Astrocyte of the hippocampus (primary cell): ENCODE measurements at places on chromosomes 3 and 15.

DNA sequence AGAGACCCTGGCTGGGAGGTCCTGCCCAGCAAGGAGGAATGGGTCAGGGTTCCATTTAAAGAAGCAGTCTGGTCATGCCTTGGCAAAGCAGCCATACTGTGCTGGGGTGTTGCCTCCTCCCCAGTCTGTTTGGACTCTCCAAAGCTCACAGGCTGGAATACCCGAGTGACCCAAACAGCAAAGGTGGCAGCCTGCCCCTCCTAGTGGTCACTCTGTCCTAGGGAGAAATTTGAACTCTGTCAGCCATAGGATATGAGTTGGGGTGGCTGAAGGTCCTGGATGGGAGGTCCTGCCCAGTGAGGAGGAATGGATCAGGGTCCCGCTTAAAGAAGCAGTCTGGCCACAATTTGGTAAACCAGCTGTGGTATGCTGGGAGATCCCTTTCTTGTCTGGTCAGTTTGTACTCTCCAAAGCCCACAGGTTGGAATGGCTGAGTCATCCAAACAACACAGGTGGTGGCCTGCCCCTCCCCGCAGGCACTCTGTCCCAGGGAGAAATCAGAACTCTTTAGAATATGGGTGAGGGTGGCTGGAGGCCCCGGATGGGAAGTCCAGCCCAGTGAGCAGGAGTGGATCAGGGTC, 45.0 kb downstream of the CCR1 start:
- no peak for DNase-seq

GRCh38 chr15:53910852-53911251, 67.4 kb upstream of the UNC13C start:
- no peak for DNase-seq

DNA sequence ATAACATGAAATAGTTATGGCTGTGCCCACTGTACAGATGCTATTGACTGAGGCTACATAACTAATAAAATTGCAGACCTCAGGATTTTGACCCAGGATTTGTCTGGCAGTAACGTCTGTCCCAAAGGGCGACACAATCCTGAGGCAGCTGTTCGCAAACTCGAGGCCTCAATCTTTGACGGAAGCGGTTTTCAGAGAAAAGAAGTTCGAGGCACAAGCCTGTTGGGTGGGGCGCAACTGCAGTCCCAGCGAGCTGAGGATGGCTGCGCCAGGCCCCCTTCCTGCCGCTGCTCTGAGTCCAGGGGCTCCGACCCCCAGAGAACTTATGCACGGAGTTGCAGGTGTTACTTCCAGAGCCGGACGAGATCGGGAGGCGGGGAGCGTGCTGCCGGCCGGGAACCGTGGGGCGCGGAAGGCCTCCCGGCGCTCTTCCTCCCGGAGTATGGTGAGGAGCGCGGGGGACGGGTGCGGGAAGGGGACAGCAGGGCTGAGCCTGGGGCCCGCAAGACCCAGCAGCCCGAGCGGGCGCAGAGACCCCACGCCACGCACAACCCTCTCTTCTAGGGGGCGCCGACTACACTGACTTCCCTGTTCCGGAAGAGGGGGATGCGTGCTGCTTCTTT, at the start of gene PARP15:
Gene PARP15, plus strand, starts transcription at position 242 of the 623 bp plus-strand sequence. Its CDS starts 18 bp downstream, at position 260.
- peak; percentile 26 for DNase-seq

DNA sequence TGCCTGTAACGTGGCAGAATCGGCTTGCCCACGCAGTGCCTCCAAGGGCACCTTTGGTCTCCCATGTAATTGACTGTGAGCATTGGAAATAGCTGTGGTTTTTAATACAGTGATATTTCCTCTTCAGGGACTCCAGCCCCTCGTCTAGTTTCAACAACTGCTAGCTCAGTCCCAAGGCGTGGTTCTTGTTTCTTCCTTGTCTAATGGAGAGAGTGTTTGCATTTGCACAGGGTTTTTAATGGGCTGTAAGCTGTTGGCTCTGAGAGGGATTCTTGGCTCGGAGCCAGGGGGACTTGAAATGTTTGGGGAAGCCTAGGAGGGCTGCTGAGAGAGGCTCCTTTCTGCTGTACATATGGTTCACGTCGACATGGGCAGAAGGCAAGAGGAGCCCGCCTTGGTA, 86.2 kb downstream of the THSD4 start:
- peak; percentile 27 for DNase-seq

- DNase-seq = no peak
Observed at GRCh38 chr3:123411340-123412040, 37.4 kb downstream of the ADCY5 start.

DNA sequence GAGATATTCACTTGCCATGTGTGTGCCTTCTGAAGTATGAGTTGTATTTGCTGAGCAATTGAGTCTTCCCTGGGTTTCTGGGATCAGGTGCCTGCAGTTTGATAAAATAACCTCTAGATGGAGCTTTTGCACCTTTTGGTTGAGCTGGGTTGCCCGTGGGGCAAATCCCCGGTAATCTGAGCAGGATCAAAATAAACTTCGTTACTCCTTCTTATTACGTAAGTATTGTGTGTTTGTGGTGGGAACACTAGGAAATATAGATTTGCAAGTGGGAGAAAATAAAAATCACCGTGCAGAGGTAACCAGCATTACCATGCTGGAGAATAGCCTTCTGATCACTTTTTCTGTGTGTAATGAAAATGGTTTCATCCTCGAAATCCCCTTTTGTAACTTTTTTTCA, 277.4 kb upstream of the NR2E3 start:
- peak; percentile 36 for DNase-seq

- peak; percentile 52 for DNase-seq
Observed at GRCh38 chr15:28989239-28989830, 103.6 kb downstream of the APBA2 start.

GRCh38 chr3:13495921-13496723, 16.0 kb downstream of the HDAC11 start:
- peak; percentile 91 for DNase-seq

GRCh38 chr3:162670181-162670580, 1173.6 kb downstream of the OTOL1 start:
- DNase-seq = no peak

- DNase-seq = no peak
Observed at GRCh38 chr15:101038327-101039003, 119.3 kb downstream of the LRRK1 start.

DNA sequence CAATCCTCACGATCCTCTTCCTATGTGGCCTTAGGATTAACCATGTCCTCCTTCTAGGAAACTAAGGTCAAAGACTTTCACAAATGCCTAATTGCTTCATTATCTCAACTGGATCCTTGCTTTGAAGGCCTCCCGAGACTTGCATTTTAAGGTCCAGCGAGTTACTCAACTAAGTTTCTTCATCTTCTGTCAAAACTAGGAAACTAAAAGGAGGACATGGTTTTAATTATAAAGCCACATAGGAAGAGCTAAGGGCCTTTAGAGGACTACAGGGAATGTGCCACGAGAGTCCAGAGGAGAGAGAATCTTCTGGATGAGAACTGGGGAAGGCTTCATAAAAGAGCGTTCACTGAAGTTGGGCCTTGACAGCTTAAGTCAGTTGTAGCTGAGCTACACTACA, 87.8 kb upstream of the LPP start:
- DNase-seq = no peak

DNA sequence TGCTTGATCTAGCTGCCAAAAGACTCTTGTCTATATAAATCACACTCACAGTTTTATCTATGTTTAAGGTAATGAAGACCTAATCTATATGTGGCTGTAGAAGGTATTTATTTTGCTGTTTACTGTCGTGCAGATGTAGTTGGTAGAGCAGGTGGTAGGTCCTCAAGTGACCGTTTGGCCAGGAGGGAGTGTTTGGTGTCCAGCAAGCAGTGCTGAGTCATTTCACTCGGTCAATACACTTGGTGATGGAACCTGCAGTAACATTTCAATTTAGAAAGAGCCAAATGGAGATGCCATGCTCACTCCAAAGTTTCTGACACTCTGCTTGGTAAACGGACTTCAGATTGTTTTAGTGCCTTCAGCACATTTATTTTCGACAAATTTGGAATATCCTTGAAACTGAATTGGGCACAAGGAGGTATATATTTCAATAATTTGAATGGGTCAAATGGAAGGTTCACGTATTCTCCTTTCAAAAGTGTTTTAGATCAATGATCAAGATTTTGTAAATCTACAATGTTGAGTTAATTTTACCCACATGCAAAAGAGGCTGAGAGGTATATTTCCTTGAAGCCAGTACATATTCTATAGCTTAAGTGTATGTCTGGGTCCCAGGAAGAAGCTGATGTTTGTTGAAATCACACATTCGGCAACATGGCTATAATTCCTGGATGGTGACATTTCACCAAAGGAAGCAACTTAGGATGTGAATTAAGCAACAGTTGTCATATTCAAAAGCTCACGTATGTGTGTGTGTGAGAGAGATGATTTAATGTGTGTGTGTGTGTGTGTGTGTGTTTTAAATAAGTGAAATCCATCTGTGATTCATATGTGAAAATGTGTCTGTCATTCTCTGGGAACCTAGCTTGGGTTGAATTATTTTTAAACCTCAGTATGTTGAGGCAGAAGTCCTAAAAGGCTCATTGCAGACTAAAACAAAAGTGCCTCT, 7.7 kb upstream of the CX3CR1 start:
- no peak for DNase-seq

- no peak for DNase-seq
Observed at GRCh38 chr15:67815036-67815592, 10.2 kb upstream of the SKOR1 start.

DNA sequence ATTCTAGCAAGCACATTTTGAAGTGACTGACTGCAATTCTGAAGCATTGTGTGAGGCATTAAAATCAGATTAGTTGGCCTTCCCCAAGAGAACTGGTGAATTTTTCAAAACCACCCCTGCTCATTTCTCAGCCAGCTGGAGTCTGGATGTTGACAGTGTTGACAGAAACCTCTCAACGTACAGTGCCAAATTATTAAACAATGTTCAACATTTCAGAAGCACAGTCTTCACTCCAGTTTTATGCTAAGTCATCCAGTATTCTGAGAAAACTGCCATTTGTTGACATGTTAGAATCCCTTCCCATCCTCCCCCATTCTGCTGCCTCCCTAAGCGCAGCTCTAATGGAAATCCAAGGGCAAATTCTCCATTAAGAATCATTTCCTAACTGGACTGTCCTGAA, 369.3 kb upstream of the TRIM42 start:
- DNase-seq = no peak

DNA sequence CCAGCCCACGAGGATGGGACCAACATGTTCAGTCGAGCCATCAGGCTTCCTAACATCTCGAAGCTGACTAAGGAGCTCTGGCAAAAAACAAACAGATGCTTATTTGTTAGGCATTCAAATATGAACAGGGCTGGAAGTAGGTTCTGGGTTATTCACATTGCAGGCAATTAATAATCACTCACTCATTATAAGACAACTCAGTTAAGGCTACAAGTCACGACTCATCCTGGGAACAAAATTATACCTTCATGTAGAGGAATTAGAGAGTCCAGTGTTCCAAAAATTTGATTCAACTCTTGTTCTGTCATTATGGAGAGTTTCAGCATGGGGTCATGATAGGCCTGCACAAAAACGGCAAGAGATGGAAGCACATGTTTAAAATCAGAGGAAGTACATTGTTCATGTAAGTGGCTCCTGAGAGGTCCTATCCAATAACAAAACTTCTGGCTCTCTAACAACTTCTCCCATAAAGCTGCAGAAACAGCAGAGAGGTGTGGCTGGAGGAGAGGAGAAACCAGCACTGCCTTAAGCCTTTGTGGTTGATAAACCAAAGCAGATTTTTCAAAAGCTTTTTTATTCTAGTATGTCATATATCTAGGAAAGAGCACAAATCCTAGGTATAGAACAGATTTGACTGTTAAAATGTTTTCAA, 50.6 kb downstream of the ARHGEF3 start:
- no peak for DNase-seq

DNA sequence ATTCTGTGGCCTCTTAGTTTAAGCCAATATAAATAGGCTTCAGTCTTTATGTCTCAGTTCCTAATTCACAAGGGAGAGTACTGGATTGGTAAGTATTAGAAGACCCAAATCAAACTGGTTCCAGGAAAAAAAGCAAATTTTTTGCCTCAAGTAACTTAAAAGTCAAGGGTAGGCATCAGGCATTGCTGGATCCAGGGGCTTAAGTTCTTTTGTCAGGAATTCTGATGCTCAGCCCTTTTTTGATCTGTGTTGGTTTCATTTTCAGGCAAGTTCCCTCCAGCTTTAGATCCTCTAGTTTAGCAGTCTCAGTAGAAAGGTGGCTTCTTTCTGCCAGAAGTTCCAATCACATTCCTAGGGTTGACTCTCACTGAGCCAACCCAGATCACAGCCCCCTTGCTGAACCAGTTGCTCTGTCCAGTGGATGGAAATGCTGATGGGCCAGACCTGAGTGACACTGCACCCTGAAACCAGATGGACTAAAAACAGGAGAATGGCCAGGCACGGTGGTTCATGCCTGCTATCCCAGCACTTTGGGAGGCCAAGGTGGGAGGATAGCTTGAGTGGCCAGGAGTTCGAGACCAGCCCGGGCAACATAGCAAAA, 253.5 kb downstream of the SHQ1 start:
- DNase-seq = no peak

GRCh38 chr3:175005193-175005592, 146.1 kb downstream of the NAALADL2 start:
- DNase-seq = no peak

- DNase-seq = no peak
Observed at GRCh38 chr3:186330772-186331460, 31.1 kb downstream of the DGKG start.

DNA sequence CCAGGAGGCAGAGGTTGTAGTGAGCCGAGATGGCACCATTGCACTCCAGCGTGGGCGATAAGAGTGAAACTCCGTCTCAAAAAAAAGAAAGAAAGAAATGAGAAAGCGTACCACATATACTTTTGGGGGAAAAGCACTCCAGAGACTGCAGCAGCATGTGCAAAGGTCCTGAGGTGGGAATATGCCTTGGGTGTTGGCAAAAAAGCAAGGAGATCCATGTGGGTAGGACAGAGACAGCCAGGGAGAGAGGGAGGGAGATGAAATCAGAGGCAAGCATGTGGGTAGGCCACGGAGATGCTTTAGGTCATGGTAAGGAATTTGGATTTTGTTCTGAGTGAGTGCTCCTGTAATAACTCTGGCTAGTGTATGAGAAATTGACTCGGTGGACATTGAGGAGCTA, 3.7 kb upstream of the SH3BP5 start:
- DNase-seq = no peak

- no peak for DNase-seq
Observed at GRCh38 chr3:150202711-150203110, 205.4 kb upstream of the TSC22D2 start.

- no peak for DNase-seq
Observed at GRCh38 chr3:112793326-112794081, 53.2 kb downstream of the CD200R1L start.

DNA sequence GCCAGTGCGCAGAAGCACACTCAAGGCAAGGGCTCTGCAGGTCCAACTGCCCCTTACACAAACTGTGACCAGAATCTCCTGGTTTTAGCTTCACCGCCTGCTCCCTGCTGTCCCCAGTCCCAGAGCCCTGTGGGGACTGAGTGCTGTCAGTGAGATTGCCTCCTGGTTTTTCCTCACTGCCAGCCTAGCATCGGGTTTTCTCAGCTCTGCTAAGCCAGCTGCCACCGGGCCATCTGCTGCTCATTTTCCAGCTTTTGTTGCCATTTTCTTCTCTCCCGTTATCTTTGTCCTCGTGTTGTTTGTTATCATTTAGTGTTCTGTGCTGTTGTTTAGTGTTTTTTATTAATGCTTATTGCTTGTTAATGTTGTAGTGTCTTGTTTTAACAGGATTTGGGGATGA, 79.5 kb upstream of the BLM start:
- no peak for DNase-seq
